Diencephalon (tissue), 1 donor: ENCODE measurements at places on chromosomes 4 and X. TPM values are rescaled to one million over a fixed set of nuclear protein-coding genes. Genes with fewer than 3 reads are reported as not detected.

The ATRX gene
- 274 TPM for total RNA-seq

The GSX2 gene
- total RNA-seq = 3.2 TPM

The EVC2 gene
- 1.8 TPM for total RNA-seq

The ARSJ gene
- total RNA-seq = 1.2 TPM

The IQSEC2 gene
- total RNA-seq = 11.1 TPM

The CSAG1 gene
- total RNA-seq = not detected

The SPIN4 gene
- total RNA-seq = 13.4 TPM

The TBX22 gene
- total RNA-seq = 0.23 TPM

The NAAA gene
- total RNA-seq = 16.6 TPM

The GCNA gene
- 2.8 TPM for total RNA-seq

The CLCN5 gene
- 9.9 TPM for total RNA-seq

The FAM184B gene
- total RNA-seq = 9.0 TPM

The RASGEF1B gene
- total RNA-seq = 104 TPM

The SLC2A9 gene
- 5.3 TPM for total RNA-seq

The GUCY1A1 gene
- 264 TPM for total RNA-seq

The DCAF8L2 gene
- total RNA-seq = not detected

The ART3 gene
- total RNA-seq = 5.1 TPM

The ALB gene
- 0.46 TPM for total RNA-seq

The FRMPD4 gene
- total RNA-seq = 14.3 TPM

The PRSS48 gene
- not detected for total RNA-seq

The ATP8A1 gene
- total RNA-seq = 197 TPM

The CNGA2 gene
- total RNA-seq = not detected

The TMSB15A gene
- 97.8 TPM for total RNA-seq

The SMIM10 gene
- 2.1 TPM for total RNA-seq

The RPL36A gene
- total RNA-seq = 122 TPM

The SYNPO2 gene
- total RNA-seq = 8.1 TPM

The PNMA6F gene
- total RNA-seq = 6.9 TPM

The TMEM31 gene
- total RNA-seq = not detected

The MGARP gene
- 0.46 TPM for total RNA-seq

The ADAM29 gene
- 1.4 TPM for total RNA-seq

The ATP2B3 gene
- 15.0 TPM for total RNA-seq

The UGT2B15 gene
- total RNA-seq = not detected

The CTAG2 gene
- not detected for total RNA-seq

The NIPAL1 gene
- total RNA-seq = 3.0 TPM

The CDKL5 gene
- 38.5 TPM for total RNA-seq

The GABRQ gene
- 5.8 TPM for total RNA-seq

The FAT4 gene
- 35.3 TPM for total RNA-seq

The GAGE12E gene
- not detected for total RNA-seq

The ADAMTS3 gene
- total RNA-seq = 13.1 TPM

The GAGE12H gene
- total RNA-seq = not detected

The CBR4 gene
- total RNA-seq = 39.2 TPM

The CT45A1 gene
- not detected for total RNA-seq

The FDCSP gene
- not detected for total RNA-seq

The ENPP6 gene
- 1.8 TPM for total RNA-seq

The DUX4 gene
- total RNA-seq = not detected

The OTC gene
- total RNA-seq = 0.23 TPM

The SPACA5 gene
- total RNA-seq = not detected

The SLC9B2 gene
- total RNA-seq = 95.7 TPM

The ARR3 gene
- total RNA-seq = not detected

The KLF8 gene
- 21.0 TPM for total RNA-seq

The KANTR gene
- total RNA-seq = 34.4 TPM

The PF4V1 gene
- 1.6 TPM for total RNA-seq
